ENCODE measurements at places on chromosomes 7 and 10.

GRCh38 chr10:11225935-11226334 is 208.3 kb downstream of the CELF2 start:
- no peak for DNase-seq

DNA sequence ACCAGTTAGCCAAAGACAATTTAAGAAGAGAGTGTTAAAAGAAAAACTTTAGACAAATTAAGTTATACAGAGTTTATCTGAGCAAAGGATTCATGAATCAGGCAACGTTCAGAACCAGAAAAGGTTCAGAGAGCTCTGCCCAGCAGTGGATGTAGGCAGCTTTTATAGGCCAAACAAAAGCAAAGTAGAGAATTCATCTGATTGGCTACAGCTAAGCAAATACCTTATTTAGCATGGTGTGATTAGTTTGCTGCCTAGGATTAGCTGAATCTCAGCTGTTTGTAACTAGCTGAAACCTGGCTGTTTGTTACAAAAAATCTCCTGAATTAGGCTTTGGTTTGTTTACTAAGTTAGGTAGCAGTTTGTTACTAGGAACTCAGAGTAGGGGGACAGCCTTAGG is 66.0 kb downstream of the SLC25A40 start:
- no peak for DNase-seq

DNA sequence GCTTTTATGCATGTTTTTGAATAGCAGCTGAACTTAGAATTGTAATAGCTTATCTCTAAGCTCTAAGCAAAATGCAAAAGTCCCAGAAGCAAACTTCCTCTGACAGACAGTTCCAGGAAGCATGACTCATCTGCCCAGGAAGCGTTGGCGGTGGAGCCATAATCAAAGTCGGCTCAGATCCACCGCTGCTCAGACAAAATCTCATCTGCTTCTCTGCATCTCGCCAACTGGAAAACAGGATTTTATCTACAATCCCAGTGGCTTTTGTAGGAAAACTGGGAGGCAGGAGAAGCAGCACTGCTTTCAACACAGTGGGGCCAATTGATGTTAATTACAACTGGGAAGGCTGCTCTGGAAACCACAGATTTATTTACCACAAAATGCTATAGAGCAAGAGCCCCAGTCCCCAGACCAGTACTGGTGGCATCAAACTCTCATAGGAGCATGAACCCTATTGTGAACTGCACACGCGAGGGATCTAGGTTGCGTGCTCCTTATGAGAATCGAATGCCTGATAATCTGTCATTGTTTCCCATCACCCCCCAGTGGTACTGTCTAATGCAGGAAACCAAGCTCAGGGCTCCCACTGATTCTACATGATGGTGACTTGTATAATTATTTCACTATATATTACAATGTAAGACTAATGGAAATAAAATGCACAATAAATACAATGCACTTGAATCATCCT is 99.9 kb downstream of the CUBN start:
- no peak for DNase-seq

- no peak for DNase-seq
These were observed 72.5 kb upstream of the HGF start for GRCh38 chr7:81842361-81842760.

DNA sequence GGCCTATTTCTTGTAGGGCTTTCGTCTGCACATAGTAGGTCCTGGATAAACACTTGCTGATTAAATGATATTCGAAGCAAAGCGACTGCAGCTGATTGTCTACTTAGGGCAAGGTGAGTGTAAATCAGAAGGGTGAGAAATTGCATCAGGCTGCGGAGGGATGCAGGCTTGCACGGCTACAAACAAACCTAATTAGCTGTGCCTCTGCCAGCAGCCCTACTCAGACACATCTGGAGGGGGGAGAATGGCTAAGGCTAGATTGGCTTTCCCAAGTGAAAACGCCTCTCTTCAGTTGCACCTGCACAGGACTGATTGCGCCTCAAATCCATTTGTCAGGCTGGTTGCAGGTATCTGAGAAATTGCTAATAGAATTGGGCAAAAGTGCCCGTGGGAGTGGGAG is 247.5 kb downstream of the DPP6 start:
- DNase-seq, result no peak

GRCh38 chr7:26553582-26553981 is 261.9 kb downstream of the SNX10 start:
- DNase-seq, result no peak

DNA sequence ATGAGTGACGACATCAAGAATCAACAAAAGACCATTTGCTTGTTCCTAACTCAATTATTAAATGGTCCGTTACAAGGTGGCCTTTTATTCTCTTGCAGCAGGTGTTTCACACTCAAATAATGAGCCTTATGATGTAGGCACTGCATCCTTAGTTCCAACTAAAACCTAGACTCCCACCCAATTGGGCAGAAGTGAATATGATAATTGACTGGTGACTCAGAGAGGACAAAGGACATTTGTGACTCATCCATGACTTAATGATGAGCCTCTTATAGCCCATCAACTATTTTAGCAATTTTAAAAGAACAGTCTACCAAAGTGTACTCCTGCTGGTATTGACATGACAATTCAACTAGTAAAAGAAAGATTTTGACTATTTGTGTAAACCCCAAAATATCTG is 1027.8 kb upstream of the PHF14 start:
- no peak for DNase-seq

DNA sequence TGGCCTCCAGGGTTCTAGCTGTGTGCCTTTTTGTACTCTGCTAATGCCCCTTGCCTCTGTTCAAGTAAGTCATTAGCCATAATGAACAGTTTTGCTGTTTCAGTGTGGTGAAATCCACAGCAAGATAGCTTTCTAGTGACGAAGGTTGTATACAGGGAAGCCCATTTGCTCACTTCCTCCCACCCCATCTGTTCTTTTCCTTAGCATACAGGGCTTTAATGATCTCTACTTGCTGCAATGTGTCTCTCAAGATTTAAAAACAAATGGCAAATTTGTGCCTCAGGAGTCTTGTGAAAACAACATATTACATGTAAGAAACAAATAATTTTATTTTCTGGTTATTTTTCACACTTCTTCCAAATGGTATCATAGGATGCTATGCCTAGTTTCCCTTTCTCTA is 243.2 kb downstream of the CDK14 start:
- no peak for DNase-seq

- DNase-seq, result no peak
These were observed 113.2 kb downstream of the WDFY4 start for GRCh38 chr10:48797830-48798229.

DNA sequence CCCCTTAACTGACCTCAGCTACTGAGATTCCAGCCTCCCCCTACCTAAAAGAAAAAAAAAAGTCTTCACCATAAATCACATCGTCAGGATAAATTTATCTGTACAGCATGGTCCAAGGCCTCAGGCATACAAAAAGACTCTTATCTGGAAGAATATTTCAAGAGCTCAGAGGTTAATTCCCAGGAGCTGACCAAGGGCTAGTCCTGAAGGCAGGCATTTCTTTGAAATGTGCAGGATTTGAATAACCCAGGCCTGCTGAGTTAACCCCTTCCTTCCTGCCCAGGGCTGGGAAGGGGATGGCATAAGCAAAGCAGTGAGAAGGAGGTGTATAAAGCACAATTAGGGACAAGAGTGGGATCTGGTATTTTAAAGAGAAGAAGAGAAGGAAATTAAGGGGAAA is 111.2 kb downstream of the RNLS start:
- no peak for DNase-seq

GRCh38 chr7:4764402-4765007 is 10.9 kb upstream of the AP5Z1 start:
- no peak for DNase-seq

DNA sequence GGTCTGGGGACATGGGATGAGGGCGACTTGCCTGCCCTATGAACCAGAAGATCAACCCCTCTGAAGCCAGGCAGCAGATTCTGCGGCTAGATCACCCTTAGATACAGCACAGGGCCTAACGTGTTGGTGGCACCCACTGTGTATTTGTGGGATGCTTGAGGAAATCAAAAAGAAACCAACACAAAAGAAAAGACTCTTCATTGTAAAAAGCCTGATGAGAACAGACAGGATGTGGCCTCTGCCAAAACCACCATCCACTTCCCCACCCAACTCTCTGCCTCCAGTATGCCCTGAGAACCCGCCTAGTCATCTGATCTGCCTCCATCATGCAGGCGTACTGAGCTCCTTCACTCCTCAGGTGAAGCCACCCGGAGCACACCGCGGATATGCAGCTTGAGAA is 97.2 kb upstream of the INSYN2A start:
- no peak for DNase-seq

- no peak for DNase-seq
These were observed 54.8 kb downstream of the TBXAS1 start for GRCh38 chr7:139883814-139884213.

- DNase-seq, result no peak
These were observed 1.4 kb upstream of the OSBPL3 start for GRCh38 chr7:24981171-24981951.

GRCh38 chr10:101063050-101063525 is 1.3 kb downstream of the KAZALD1 start:
- DNase-seq, result no peak

DNA sequence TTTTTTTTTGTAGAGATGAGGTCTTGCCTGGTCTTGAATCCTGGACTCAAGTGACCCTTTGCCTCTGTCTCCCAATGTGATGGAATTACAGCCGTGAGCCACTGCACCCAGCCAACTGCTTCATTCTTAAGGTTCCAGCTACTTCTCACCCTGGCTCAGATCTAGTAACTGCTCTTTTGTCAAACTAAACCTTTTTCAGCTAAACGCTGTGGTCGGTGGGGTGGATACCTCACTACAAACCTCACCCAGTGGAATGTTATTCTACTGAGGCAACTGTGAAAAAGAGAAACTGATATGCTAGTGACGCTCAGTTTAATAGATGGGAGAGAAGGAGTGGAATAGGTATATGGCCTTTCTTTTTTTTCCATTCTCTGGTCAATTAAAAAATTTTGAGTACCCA is 1.7 kb upstream of the MRLN start:
- DNase-seq, result no peak

DNA sequence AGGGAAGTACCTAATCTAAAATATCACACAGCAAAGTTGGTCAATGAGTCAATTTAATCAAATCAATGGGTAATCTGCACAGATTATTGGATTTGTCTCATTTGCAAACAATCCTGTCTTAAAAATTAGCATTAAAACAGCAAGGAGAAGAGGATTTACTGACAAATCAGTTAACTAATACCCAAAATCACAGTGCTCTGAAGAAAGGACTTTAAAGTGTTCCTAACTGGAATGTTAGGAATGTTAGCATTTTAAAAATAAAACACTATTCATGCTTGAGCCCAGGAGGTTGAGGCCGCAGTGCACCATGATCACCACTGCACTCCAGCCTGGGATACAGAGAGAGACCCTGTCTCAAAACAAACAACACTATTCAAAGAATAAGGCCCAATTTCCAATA is 83.1 kb downstream of the CHCHD3 start:
- no peak for DNase-seq

- no peak for DNase-seq
These were observed 25.1 kb upstream of the LIMK1 start for GRCh38 chr7:74058486-74058885.

GRCh38 chr7:27124902-27125689 is 5.5 kb downstream of the HOXA4 start:
- no peak for DNase-seq

DNA sequence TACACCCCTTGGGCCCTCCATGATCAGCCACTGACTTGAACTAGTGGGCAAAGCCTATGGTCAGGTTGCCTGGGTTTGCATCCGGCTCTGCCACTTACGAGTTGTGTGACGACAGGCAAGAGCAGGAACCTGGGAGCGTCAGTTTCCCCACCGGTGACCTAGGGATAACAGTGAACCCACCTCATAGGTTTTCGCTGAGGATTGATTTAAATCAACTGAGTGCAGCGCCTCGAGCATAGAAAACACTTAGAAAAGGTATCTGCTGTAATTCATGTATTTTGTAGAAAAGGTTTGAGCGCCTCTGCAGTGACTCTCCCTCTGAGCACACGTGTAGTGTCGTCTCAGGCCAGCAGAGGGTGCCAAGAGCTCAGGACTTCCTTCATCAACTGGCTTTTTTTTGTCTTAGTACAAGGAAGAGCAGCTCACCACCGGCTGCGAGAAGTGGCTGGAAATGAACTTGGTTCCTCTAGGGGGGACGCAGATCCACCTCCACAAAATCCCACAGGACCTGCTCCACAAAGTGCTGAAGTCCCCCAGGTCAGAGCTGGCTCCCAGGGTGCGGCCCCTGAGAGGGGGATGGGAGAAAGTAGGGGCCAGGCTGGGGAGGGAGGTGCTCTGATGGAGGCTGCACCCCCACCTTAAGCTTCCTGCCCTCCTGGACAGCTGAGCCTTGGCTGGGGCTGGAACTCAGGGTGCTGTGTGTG is 27.7 kb downstream of the BTBD16 start:
- peak; percentile 20 for DNase-seq

- DNase-seq, result no peak
These were observed 343.7 kb upstream of the GALNT17 start for GRCh38 chr7:70788276-70788675.

DNA sequence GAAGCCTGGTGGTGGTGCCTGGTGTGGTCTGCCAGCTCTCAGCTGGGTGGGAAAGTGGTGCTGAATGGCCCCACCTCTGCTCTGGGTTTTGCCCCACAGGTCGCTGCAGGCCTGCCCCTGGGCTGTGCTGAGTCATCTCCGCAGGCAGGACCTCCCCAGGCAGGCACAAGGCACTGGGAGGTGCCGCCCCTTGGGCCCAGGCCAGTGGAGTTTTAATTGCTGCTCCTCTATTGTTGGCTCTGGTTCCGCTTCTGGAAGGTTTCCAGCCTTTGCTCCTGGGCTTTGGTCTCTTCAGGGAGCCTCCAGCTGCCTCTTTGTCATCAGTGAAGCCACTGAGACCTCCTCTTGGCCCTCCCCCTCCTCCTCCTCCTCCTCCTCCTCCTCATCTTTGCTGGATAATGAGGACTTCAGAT is 180.3 kb upstream of the GRB10 start:
- peak; percentile 82 for DNase-seq

DNA sequence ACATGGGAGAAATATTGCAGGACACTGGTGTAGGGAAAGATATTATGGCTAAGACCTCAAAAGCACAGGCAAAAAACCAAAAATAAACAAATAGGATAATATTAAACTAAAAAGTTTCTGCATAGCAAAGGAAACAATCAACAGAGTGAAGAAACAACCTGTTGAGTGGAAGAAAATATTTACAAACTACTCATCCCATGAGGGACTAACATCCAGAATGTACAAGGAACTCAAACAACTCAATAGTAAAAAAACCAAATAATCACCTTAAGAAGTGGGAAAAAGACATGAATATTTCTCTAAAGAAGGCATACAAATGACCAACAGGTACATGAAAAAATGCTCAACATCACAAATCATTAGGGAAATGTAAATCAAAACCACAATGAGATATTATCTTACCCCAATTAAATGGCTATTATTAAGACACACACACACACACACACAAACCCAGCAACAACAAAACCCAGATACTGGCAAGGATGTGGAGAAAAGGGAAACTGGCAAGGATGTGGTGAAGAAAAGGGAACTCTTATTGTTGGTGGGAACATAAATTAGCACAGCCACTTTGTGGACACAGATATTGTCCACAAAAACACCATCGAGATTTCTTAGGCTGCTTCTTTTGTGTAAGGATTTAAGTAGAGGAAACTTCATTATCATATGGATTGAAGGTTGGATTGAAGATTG is 9.8 kb upstream of the RAB18 start:
- DNase-seq, result no peak

GRCh38 chr7:119959811-119960210 is 313.2 kb upstream of the KCND2 start:
- no peak for DNase-seq

- DNase-seq, result no peak
These were observed 220.6 kb downstream of the FAM107B start for GRCh38 chr10:14554091-14554490.
